ENCODE measurements at places on chromosomes 6 and 20.

GRCh38 chr20:33013701-33014326 lies 6.3 kb downstream of the BPIFB2 start:
- DNase-seq: peak; percentile 29

DNA sequence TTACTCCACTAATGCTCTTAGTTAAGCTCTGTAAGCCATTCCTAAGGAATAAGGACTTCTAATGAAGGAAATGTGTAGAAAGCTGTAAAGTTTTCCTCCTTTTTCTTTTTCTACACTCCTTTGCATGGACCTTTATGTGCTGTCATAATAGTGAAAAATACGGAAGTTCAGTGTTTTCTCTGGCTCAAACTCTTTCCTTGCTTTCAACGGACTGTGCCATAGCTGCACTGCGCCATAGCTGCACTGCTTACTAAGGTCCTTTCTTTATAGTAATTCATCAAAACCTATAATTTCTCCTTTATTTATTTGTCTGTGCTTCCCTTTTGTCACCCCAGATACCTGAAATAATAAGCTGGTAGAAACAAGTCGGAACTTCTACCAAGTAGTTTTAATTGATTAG lies 67.3 kb downstream of the RNF144B start:
- DNase-seq: no peak

- DNase-seq: no peak
These were observed 135.5 kb downstream of the ZDHHC14 start for GRCh38 chr6:157516319-157517026.

GRCh38 chr6:21123507-21124436 lies 469.8 kb upstream of the SOX4 start:
- DNase-seq: no peak

- no peak for DNase-seq
These were observed 14.7 kb upstream of the TRIM26 start for GRCh38 chr6:30227763-30228487.

Data from osteoblast (primary cell).